ENCODE measurements at places on chromosomes 5 and 9.

- DNase-seq: no peak
These were observed 579 bp upstream of the FAM78A start for GRCh38 chr9:131276891-131277286.

DNA sequence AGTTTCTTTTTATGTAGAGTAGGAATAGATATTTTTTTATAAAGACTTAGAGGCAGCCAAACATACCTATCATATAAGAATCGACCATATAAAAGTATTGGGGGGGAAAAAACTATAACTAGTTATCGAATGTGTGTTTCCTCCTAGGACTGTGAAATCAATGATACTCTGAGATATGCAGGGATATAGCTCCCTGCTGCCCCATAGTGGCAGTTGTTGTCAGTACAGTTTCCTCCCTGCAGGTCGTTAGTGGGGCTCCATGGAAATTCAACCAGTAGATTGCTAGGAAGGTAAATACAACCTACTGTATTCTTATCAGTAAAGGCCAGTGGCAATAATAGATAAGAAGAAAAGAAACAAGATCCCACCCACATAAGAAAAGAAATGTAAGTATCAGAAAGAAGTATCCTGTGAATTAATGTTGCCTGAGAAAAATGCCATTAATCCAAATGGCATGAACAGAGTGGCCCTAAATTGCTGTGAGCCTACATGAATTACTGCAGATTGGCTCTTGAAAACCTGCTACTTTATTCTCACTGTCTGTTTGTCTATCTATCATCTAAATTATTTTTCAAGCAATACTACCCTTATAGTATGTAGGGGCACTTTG, 136.9 kb upstream of the FBN2 start:
- no peak for DNase-seq

DNA sequence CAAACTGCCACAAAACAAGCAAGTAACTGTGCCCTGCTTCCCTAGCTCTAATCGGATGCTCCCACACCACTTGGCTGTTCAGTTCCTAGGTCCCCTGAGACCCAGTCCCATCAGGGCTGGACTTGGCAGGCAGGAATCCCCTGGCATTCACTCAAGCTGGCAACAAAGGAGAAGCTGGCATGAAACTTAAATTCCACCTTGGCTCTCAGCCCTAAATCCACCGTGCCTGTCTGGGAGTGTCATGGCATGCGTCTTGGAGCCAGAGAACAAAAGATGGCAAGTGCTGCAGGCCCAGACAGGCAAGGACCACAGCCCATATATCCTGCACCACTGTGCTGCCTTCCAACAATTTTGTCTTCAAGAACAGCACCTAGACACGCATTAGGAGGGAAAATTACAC, 38.2 kb downstream of the ETF1 start:
- no peak for DNase-seq

GRCh38 chr9:116276651-116277121, 123.1 kb downstream of the PAPPA start:
- no peak for DNase-seq

DNA sequence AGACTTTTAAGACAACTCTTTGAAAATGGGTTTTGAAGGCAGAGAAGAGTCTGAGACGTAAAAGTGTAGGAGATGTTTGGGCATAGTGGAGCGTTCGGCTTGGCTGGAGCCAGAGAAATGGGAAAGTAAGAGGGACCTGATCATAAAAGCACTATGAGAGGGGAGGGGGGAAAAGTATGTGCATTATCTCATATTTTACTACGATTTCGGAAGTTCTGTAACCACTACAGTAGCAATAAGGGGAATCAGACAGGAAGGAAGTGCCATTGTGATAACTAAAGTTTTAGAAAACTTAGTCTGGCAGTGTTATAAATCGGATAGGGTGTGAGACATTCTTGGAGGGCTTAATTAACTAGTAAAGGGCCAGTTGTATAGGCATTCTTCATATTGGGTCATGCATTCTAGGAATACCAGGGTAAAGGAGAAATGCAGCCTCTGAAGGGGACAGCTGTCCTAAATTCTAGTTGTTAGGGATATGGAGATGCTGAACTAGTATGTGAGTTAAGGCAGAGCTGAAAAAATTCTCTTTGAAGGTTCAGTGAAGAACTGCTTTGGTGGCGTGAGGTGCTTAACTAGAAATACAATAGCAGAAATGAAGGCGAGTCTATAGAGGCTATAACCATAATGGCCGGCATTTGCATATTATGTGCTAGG, 83.8 kb upstream of the FREM1 start:
- no peak for DNase-seq

- DNase-seq: no peak
These were observed 18.5 kb downstream of the ATOX1 start for GRCh38 chr5:151739939-151740335.

- DNase-seq: no peak
These were observed 15.1 kb downstream of the CFAP77 start for GRCh38 chr9:132424857-132425674.

DNA sequence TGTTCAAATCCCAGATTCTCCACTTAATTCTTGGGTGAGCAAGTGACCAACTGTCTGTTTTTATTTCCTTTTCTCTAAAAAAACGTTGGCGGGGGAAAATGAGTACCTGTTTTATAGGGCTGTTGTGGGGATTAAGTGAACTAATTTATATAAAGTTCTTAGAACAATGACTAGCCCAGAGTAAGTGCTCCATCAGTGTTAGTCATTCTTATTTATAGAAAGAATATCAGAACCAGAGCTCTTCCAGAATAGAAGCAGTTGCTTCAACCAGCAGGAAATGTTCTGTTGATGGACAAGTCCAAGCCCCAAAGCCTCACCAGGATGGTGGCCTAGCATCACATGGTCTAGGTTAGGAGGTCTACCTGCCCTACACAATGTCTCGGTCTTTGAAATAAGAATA, 379.2 kb downstream of the ACTL7B start:
- DNase-seq: no peak

DNA sequence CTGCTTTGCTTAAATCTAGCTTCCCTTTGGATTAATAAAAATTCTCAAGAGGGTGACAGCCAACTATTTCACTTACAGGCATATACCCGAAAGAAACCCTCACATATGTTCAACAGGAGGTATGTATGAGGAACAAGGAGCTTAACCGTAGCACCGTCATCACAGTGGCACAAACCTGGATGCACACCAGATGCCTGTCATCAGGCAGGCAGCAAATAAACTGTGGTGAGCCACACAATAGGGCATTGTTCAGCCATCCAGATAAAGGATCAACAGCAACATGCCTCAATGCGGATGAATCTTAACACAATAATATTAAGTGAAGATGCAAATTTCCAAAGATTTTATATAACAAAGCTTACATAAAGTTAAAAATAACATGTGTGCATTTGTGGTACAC, 5.5 kb upstream of the TNFSF15 start:
- no peak for DNase-seq

DNA sequence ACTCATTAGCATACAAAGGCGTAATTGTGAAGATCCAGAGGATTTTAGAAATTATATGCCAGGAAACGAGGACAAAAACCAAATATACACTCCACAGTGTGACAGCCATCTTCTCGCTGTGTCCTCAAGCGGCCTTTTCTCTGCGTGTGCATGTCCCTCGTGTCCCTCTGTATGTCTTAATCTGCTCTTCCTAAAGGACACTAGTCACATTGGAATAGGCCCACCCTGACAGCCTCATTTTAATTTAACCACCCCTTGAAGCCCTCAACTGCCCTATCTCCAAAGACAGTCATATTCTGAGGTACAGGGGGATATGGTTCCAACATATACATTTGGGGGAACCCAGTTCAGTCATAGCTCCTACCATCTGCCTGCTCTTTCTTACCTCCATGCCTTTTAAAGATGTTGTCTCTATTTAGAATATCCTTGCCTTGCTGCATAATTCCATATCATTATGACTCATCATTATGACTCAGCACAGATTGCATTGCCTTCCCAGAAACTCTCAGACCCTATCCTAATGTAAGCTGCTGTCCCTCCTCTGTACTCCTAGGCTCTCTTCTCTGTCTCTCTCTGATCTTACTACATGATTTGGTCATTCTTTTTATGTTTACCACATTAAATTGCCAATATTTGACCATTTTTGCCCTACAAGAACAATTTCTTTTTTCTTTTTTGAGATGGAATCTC, 210.9 kb downstream of the AOPEP start:
- no peak for DNase-seq

DNA sequence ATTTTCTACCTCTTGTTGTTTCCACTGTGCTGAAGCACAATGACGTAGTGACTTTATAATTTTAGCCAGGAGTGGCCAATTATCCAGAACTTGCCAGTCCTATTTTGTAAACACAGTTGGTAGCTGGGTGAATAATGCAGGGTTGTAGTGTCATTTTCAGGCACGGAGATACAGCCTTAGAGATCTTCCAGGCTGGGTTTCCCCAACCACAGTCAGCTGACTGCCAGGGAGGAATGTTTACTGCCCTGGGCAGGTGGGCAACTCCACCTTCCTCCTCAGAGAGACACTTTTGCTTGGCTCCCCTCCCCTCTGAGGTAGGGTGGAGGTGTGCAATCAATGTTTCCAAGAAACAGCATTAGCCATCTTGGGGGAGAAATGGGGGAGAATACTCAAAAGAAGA, 228.1 kb upstream of the NR4A3 start:
- no peak for DNase-seq

DNA sequence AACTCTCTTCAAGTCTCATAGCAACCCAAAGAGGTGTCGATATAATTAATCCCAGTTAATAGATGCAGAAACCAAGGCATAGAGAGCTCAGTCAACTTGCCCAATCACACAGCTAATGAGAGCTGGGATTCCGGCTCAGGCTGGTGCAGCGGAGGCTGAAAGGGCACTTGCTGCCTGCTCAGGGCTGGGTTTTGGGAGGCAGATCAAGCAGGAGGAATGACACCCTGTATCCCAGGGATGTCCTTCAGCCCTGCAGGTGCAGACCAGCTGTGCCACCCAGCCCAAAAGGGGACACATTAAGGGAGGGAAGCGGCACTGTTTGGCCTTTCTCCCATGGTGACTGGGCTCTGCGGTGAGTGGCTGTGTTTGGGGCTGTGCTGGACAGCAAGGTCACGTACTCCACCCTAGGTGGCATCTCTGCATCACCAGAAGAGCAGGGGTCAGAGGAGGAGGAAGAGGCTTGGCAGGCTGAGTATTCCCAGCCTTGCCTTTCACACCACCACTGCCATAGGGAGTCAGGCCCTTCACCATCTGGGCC, 124.1 kb downstream of the MVB12B start:
- DNase-seq: no peak

- no peak for DNase-seq
These were observed 35.0 kb upstream of the PCSK5 start for GRCh38 chr9:75855509-75855908.

DNA sequence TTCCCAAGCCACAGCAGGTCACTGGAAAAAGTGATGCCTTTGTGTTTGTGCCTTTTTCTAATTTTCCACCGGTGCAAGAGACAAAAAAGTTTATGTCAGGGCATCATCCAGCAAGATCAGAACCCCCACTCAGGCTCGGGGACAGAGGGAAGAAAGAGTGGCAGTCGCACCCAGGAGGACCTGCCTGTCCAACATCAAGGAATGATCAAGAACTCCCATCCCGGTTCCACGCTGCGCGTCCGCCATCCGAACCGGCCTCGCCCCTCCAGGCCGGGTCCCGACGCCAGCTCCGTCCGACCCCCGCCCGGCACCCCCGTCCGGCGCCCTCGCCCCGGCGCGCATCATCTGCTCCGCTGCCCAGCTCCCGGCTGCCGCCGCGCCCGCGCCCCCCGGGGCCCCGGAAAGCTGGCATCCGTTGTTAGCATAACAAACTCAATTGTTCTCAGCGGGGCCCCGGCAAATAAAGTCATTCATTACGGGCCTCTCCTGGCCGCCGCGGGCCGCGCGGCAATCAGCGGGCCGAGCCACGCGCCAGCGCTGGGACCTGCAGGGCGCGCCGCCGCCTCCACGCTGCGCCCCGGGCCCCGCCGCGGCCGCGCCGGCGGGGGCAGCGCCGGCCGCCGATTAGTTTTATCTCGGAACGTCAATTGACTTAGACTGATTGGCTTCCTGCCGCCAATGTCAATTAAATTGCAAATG, 48.1 kb downstream of the PAX5 start:
- DNase-seq: no peak

- DNase-seq: no peak
These were observed 37.8 kb upstream of the KIF2A start for GRCh38 chr5:62268234-62268633.

GRCh38 chr9:13279284-13280141, at the start of gene MPDZ:
Gene MPDZ (minus strand): TSS chr9:13279692. CDS start chr9:13250315, 29,377 bp downstream.
- no peak for DNase-seq

- DNase-seq: no peak
These were observed 51.6 kb downstream of the F2RL2 start for GRCh38 chr5:76571559-76571958.

DNA sequence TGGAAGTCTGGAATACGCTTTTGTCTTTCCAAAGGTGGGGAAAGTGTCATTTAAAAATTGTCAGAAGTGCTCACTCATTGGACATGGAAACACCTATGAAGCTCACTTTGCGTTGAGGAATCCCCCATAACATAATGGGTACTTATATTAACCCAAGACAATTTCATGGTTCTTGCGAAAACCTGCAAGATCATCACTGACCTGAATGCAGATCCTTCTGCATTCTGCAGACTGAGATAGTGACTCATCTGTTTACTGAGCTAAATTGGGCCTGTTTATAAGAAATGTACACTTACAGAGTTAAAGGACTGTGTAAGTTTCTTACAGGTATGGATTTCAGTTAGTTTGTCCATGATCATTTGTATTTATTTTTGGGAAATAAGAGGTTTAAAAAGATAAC, 153.0 kb downstream of the HMHB1 start:
- no peak for DNase-seq

DNA sequence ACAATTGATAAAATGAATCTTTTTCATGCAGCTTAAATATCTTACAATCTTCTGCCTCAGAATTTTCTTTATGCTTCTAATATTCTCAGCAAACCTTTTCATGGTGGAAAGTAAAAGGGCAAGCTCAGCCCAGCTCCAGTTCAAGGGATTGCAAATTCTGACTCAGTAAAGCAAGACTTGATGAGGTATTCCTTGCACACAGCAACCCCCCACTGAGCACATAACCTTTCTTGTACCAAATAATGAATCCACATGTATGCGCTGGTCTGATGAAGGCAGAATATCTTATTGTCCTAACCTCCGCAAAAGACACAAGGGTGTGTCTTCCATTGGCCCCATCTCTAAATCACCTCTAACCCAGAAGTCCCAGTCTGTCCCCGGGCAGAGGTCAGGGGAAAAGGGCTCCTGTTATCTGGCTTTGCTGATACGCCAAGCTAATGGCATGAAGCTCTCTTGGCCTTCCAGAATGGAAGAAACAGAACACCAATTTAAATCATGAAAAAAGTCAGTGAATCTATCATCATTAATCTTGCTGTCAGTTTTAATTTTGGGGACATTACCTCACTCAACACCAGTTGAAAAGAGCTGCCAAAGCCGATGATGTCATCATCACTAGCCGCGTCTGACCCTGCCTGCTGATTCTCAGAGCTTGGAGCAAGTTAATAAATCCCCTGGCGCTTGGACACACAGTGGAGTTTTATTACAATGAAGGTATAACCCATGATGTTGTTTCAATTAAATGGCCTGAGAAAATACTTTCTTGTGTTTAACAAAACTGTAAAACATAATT, 592.5 kb upstream of the CLINT1 start:
- DNase-seq: no peak

- DNase-seq: no peak
These were observed 352.3 kb upstream of the CCNH start for GRCh38 chr5:87765009-87765408.

- no peak for DNase-seq
These were observed 70.3 kb downstream of the ENC1 start for GRCh38 chr5:74570250-74570649.

- no peak for DNase-seq
These were observed 85.1 kb downstream of the MED27 start for GRCh38 chr9:131994364-131995125.
